ENCODE measurements at places on chromosomes 1 and 21.
A peak's percentile ranks its signal among the peaks of the same experiment; 100 is the strongest.

DNA sequence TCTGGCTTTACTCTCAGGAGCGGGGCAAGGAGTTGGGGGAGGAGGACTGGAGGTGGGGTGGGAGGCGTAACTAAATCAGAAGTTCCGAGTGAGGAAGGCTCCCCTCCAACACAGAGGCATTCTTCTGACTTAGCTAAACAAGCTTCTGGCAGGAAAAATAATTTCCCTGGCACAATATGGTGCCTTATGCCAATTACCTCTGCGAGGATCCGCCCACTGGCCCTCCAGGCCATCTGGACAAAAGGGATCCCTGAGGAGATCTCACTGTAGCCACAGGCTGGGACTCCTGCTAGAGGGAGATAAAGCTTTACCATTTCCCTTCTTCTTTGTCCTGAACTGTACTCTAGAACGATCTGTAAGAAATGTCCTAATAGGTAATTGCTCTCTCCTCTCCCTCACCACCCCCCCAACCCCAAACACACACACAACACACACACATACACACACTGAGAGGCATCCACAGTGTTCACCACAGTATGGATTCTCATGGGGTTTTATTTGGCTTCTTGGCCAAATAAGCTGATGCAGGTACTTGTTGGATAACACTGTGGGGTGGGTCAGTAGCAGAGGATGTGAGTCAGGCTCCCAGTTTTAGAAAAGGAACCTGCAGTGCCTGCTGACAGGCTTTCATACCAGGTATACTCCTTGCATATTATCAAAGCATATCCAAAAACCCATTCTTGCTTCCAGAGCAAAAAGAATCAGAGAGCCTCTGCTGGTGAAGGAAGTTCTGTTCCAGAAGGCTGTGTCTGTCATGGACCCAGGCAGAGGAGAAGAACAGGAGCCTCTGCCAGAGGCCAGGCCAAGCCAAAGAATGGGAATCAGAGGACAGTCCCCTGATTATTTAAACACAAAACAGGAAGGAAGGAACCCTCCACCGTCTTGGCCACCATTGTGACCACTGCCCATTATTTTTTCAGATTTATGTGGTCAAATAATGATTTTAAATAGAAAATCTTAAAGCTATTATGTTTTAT is 169.1 kb downstream of the C1orf21 start:
- no peak for DNase-seq

DNA sequence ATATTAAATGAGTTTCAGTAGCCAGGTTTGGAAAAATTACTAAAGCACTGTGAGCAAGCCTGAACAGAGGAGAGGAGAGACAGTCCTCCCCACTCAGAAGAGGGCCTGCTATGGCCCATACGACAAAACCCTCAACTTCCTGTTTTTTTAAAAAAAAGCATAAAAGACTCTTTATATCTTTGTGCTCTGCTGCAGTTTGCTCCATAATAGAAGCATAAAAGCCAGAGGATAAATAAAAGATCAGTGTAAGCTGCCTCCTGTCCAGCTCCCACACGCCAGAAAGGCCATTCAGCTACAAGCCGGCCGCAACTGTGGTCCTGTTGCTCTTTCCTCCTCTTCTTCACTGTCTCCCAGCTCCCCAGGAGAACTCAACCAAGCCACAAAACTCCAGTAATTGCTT is 37.8 kb downstream of the NID1 start:
- DNase-seq = peak; percentile 49

DNA sequence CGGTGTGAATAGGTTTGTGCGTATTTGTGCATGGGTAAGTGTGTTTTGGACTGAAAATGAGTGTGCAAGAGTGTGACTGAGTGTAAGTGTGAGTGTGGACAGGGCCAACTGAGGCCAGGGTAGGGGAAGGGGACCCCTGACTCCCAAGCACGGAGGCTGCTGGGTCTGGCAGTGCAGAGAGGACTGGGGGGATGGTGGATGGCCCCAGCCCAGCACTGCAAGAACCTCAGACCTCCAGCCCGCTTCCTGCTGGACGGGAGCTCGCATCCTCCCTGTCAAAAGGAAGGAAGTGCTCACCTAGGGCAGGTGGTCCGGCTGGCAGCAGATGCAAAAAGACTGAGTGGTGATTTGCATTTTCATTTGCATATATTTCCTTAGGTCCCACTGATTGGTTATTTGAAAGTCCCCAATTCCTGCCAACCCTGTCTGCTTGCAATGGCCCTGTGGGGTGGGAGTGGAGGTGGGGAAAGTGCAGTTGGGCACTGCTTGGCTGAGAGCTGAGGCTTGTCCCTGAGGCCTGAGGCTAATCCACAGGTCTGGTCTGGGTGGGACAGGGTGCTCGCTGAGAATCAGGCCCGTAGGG is 42.8 kb upstream of the CASZ1 start:
- DNase-seq = no peak

GRCh38 chr1:232062967-232063366 is 436.4 kb downstream of the DISC1 start:
- DNase-seq = no peak

DNA sequence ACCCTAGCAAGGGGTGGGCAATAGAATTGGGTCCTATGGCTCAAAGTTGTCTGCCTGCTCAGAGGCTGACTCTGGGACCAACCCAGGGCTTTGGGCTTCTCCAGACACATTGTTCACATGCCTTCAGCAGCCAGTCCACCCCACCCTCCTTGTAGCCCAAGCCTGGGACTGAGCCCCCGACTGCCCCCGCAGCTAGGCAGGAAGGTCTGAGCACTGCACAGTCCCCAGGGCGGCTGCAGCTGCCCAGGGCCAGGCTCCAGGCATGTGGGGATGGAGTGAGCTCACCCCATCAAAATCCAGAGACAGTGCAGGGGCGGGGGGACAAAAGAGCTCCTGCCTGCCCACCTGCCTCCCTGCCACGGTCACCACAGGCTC is 35.6 kb downstream of the HSPG2 start:
- DNase-seq = no peak

DNA sequence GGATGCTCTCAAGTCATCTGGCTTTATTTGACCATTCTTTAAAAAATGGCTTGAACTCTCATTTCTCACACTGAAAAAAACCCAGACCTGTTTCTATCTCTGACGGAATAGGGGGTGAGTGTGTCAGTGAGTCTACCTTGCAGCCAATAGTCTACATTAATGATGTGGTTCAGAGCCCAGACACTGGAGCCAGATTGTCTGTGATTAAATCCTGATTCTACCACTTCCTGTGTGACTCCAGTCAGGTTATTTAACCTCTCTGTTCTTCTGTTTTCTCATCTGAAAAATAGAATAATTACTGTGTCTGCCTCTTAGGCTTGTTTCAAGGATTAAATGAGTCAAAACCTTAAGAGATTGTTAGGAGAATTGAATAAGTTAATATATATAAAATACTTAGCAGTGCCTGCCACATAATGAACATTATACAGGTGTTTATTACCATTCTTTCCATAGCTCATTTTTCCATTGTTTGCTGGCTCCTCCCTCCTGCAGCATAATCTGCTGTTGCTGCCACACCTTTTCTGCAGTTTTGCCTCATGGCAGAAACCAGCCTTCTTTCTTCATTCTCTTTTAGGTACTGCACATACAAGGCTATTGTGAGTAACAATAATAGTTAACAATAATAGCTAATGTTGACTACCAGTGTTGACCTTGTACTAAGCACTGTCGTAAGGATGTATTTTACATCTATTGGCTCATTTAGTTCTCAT is 157.6 kb upstream of the IVNS1ABP start:
- DNase-seq = no peak

DNA sequence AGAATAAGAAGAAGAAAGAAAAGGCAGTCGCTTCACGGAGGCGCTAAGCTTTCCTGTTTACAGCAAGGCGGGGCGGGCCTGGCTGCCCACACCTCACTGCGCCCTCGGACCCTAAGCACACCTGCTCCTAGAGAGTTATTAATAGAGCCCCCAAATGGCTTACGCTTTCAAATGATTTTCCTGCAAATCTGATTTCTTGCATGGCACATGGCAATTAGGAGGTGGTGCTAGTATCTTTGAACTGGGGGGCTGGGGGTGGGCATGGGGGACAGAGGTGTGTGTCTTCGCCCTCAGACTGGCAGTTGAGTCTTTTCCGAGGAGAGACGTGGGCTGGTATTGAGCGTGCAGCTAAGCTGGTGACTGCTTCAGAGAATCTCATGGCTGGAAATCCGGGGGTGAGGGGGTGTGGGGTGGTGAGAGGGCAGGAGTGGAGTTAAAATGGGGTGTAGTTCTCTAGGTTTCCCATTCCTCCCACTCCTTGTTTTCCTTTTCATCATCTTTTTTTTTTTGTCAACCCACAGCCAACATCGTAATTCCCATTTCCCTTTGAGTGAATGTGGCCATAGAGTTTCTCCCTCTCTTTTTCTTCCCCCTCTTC is 1.3 kb downstream of the S1PR1 start:
- no peak for DNase-seq

DNA sequence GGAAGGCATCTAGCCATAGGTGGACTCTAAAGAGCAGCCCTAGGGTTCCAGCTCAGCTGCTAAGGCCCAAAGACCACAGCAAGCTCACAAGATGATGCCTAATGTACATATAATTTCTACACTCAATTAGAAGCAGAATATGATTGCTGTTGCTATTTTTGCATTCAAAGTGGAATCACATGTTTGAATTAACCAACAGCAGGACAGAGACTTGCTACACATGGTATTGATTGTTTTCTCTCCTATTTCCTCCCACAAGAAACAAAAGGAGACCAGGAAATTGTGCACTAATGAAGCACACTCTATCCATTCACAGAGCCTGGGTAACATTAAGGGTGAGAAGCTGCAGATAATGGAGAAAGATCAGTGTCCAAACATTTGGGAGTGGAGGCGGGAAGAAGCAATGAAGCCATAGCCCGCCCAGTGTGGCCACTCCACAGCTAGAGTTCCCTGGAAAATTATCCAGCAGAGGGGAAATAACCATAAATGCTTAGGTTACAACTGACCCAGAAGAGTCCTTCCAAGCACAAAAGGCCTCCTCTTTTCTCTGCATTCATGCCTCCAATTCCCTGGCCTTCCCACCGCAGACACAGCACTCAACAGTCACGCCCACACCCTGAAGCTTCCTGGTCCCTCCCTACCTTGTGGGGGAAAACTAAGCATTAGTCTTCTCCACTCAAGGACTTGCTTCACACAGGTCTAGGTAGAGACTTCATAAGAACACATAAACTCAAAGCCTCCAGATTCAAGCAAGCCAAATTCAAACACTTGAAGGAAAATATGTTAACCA is 7.5 kb downstream of the CNN3 start:
- DNase-seq = peak; percentile 42

DNA sequence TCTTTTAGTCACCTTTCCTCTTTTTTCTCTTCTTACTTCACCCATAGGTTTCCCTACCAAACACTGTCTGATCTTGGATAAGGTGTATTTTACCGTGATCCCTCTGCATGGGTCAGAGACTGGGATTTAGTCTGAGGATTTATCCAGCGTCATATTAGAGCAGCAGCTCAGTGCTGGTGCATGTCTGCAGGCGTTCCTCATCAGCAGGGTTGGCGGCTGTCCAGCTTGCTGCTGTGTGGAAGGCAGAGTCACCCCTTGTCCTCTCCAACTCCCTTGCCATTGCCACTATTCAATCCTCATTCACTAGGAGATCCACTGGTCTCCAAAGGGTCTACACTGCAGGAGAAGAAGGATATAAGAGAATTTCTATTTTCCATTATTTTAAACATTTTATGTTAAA is 7.3 kb upstream of the FAM78B start:
- DNase-seq = peak; percentile 47

- no peak for DNase-seq
Measured at GRCh38 chr1:116545359-116545705, 25.5 kb downstream of the CD58 start.

DNA sequence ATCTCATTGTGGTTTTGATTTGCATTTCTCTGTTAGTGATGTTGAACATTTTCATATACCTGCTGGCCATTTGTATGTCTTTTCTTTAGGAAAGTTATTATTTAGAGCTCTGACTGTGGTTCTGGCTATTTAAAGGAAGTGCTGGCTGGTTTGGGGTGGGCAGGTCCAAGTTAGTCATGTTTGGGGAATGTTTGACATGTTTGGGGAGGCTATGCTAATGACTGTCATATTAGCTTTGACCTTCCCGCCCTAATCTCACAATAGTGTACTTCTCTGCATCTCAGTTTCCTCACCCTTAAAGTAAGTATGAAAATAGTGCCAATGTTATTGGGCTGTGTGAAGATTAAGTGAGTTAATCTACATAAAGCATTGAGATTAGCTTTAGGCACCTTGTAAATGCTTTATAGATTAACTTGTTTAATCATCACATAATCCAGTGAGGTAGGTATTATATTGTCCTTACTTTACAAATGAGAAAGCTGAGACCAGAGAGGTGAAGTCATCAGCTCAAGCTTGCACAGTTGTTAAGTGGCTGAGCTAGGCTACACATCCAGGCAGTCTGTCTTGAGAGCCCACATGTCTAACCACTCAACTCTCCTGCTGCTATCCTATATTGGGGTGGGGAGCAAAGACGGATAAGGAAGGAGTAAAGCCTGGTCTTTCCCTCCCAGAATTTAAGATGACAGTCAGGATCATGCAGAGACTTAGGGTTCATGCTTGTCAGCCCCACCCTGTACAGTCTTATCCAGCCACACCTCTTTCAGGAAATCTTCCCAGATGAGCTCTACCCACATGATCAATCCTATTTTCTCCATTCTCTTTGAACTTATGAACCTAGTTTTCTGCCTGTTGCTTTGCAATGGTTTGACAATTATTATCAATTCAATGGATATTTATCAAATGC is 22.8 kb upstream of the CRNN start:
- DNase-seq = peak; percentile 48

DNA sequence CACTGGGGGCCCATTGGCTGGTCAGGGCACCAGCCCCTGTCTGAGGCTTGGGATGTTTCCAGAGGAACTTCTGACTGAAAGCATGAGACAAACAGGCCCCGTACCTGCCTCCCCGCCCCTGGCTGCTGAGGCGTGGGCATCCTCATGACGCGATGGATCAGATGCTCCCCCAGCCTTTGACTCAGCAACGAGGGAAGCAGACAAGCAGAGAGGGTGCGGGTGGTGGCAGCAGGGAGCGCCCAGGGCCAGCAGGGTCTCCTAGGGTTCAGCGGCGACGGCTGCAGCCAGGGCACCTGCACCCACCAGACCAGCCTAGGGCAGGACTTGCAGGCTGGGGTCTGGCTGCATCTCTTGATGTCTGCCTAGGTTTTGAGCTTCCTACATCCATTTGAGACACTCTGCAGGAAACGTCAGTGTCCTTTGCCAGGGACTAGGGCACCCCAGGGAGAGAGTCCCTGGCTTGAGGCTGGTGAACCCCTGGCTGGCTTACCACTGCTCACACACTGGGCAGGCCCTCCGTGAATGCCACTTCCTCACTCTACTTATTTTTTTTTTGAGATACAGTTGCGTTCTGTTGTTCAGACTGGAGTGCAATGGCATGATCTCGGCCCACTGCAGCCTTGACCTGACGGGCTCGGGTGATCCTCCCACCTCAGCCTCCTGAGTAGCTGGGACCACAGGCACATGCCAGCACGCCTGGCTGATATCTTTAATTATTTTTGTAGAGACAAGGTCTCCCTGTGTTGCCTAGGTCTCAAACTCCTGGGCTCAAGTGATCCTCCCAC is 63.3 kb downstream of the DHRS3 start:
- no peak for DNase-seq

- DNase-seq = no peak
Measured at GRCh38 chr1:36232212-36233095, 8.2 kb downstream of the THRAP3 start.

- DNase-seq = peak; percentile 47
Measured at GRCh38 chr1:38026592-38027200, 14.2 kb downstream of the UTP11 start.

- DNase-seq = no peak
Measured at GRCh38 chr1:220783453-220783852, 3.3 kb upstream of the MTARC1 start.

- DNase-seq = no peak
Measured at GRCh38 chr1:28290851-28291250, 31.5 kb downstream of the SESN2 start.

Measured in RPMI7951 (cell line).